Hematopoietic multipotent progenitor cell treated with erythropoietin and hydrocortisone succinate and interleukin-3 and kit ligand, for 4 days (in vitro differentiated cells): ENCODE measurements at places on chromosomes 7 and 10.

GRCh38 chr10:6494936-6495592, 85.0 kb downstream of the PRKCQ start:
- no peak for DNase-seq

DNA sequence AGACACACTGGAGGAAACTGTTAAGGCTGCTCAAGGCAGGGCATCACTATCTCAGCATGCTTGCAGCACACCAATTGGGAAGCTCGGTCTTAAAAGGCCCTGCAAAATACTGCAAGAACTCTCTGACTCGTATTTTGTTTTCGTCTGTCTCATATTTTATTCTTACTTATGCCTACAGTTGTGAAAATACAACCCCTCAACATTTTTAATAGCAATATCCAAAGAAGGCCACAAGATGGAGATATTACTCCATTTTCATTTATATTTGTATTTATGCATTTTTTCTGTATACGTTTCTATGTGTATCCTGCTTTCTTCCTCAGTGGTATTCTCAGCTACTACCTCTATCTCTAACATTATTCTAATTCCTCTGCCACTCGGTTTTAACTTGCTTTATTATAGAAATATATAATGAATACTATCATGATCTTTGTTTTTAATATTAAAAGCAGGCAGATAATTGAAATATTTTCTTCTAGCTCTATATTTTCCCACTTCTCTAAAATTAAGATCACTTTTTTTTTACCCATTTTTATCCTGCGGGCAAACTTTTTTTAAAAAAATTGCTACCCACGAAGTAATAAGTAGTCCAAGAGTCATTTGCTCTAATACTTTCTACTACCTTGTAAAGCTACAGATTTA, 10.0 kb downstream of the DNAJC1 start:
- DNase-seq: peak; percentile 73

GRCh38 chr10:95247881-95248583, 42.8 kb downstream of the PDLIM1 start:
- no peak for DNase-seq

GRCh38 chr10:24209946-24210491, 1.1 kb downstream of the KIAA1217 start:
- DNase-seq: no peak

- DNase-seq: peak; percentile 46
Measured at GRCh38 chr7:55432939-55433784, 68.0 kb downstream of the LANCL2 start.

GRCh38 chr7:144454-144826, 47.9 kb upstream of the FAM20C start:
- no peak for DNase-seq

DNA sequence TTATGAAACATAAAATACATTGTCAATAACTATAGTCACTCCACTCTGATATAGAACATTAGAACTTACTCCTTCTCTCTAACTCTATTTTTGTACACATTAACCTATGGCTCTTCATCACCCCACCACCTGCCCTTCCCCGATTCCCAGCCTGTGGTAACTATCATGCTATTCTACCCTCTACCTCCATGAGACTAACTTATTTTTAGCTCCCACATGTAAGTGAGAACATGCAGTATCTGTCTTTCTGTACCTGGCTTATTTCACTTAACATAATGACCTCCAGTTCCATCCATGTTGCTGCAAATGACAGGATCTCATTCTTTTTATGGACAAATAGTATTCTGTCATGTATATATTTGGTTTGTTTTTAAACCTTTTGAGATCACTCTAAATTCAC, 8.8 kb upstream of the NOD1 start:
- DNase-seq: no peak

DNA sequence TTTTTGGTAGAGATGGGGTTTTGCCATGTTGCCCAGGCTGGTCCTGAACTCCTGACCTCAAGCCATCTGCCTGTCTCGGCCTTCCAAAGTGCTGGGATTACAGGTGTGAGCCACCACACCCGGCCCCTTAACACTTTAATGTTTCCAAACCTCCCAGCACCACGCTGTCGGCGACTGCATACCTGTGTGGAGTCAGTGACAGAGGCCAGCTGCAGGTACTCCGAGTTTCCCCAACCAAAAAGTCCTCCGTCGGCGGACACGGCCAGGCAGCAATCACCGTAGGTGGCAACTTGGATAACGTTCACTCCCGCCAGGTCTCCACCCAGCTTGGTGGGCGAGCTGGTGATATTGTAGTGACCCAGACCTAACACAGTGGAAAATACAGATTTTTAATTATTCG, 15.2 kb downstream of the RCC1L start:
- DNase-seq: no peak

DNA sequence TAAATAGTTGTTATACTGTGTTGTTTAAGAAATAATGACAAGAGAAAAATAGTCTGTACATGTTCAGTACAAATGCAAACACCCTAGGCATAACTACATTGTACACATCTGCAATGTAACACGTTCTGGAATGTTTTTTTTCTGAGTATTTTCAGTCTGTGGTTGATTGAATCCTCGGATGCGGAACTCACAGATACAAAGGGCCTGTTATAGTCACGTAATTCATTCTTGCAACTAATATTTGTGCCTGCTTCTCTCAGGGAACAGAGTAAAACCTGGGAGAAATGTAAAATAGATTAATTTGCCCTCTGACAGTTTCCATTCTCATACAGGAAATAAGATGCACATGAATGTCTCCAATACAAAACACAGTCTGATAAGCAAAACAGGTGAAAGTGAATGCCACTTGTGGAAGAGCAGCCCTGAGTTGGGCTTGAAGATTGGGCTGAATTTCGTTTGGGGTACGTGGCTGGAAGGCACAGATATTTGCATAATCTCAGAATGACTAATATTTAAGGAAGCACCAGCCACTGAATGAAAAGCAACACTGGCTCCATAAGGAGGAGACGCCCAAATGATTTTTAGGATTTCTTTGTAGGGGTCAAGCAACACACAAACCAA, 19.1 kb downstream of the DENND2A start:
- no peak for DNase-seq

DNA sequence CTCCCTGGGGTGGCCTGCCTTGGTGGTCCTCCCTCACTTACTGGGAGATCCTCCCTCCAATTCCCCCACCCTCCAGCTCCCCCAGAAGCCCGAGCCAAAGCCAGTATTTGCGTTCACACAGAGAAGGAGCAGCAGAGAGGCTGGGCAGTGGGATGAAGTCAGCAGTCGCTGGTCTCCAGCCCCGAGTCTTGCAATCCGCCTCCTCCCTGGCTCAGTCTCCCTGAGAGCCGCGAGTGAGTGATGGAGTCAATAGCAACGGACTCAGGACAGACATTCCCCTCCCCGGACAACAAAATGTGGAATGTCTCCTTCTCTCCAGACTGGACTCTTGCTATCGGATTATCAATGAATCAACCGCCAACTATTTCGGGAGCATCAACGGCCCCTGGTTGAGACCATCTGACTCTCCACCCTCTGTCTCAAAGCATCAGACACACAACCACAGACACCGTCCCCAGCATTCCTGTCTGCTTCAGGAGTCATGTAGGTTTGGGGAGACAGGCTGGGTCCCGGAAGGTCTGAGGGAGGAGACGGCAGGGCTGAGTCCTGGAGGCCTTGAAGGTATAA, 178.4 kb downstream of the SH3PXD2A start:
- no peak for DNase-seq
